ENCODE measurements at places on chromosomes 16 and 17. TPM values are rescaled to one million over a fixed set of nuclear protein-coding genes. Genes with fewer than 3 reads are reported as not detected.

SLC5A11 gene
- total RNA-seq, result not detected

DNA sequence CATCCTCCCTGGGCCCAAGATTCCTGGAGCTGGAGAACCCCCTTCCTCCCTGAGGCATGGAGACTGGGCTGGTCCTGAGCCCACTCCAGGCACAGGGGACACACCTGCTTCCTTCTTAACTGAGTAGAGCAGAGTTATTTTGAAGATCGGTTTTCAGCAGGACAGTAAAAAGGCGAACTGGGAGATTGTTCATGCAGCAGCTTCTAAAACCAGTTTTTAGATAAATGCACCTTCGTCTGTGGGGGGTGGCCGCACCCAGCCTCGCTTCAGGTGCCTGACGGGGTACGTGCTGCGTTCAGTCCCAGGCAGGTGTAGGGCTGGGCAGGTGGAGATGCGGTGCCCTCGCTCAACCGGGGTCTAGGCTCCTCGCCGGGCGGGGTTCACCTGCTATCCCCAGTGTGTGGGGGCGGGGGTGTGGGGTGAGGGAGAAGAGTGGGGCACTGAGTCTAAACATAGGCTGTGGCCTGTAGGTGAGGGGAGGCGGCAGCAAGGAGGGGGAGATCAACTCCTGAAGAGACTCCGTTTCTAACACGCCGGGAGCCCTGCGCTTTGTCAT lies 69.5 kb downstream of the JPH3 start:
- no peak for DNase-seq

GRCh38 chr16:31472709-31473203 lies 804 bp downstream of the TGFB1I1 start:
- DNase-seq, result peak; percentile 76

TMEM114 gene
- total RNA-seq, result not detected

DNA sequence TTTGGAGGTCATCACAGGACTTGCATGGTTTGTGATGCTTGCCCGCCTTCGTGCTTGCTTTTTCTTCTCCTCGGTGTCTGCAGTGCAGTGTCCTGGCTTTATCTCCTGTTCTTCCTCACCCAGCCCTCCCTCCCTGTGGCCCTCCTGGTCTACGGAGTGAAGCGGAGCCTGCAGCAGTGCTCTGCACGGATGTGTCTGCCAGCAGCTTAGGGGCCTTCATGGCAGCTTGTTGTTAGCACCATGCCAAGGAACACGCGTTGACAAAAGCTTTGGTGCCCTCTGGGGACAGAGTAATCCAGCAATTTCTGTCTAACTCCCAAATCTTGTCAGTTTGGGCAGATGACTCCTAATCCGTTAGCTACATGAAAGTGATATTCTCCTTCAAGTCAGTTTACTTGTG lies 9.9 kb downstream of the DHODH start:
- no peak for DNase-seq

- DNase-seq, result no peak
These were observed at the start of gene FADS6 for GRCh38 chr17:74892974-74893911. FADS6 (minus strand) TSS chr17:74893633; CDS start chr17:74893595, 38 bp downstream.

STAT5A gene
- 18.7 TPM for total RNA-seq

GRCh38 chr17:56694825-56695224 lies 101.3 kb downstream of the NOG start:
- DNase-seq, result no peak

- DNase-seq, result peak; percentile 89
These were observed 1.9 kb upstream of the YBX2 start for GRCh38 chr17:7296189-7296861.

ATP6V0D1 gene
- total RNA-seq, result 56.2 TPM

- no peak for DNase-seq
These were observed 11.6 kb downstream of the AQP8 start for GRCh38 chr16:25228372-25228771.

CSH2 gene
- total RNA-seq, result not detected

CDR2L gene
- 11.5 TPM for total RNA-seq

MT4 gene
- total RNA-seq, result not detected

Data from Daoy (cell line).